ENCODE measurements at places on chromosomes 5 and 9.

- no peak for DNase-seq
Measured at GRCh38 chr9:95874989-95875304, 544 bp upstream of the ERCC6L2 start.

- DNase-seq: no peak
Measured at GRCh38 chr5:141223112-141223783, at the start of gene PCDHB14. TSS of gene PCDHB14 (plus strand) at chr5:141223343. CDS start at chr5:141223506, 163 bp downstream.

DNA sequence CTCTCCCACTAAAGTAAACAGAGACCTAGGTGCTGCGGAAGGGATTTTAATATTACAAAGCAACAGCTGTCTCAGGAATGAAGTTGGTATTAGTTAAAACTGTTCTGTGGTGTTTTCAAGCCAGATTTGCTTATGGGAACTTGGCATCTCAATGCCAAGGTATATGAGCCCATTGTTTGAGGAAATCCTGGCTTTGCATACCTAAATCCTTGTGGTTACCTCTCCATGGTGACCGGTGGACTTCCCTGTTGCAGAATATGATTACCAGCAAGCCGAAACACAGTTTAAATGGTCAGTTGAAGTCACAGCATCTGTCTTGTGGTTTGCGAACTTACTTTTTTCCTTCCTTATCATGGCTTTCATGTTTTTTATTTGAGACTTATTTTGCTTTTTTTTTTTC lies 62.3 kb upstream of the TXNDC8 start:
- DNase-seq: no peak

DNA sequence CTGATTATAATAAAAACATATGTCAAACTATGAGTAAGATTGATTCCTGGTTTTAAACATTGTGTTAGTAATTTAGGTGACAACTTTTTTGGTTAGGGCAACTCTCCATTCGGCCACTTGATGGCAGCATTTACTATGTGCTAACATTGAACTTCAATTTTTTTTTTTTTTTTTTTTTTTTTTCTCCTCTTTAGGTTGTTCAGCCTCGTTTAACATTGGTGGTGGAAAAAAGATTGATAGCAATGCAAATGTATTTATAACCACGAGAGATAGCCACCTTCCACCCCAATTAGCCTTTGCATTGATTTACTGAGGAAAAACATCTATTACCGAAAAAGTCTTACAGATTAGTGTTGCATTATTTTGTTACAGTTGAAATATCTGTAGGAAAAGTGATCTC lies 159.1 kb downstream of the CSNK1G3 start:
- DNase-seq: peak; percentile 21

- DNase-seq: no peak
Measured at GRCh38 chr5:138230261-138230660, 17.1 kb upstream of the CDC23 start.

DNA sequence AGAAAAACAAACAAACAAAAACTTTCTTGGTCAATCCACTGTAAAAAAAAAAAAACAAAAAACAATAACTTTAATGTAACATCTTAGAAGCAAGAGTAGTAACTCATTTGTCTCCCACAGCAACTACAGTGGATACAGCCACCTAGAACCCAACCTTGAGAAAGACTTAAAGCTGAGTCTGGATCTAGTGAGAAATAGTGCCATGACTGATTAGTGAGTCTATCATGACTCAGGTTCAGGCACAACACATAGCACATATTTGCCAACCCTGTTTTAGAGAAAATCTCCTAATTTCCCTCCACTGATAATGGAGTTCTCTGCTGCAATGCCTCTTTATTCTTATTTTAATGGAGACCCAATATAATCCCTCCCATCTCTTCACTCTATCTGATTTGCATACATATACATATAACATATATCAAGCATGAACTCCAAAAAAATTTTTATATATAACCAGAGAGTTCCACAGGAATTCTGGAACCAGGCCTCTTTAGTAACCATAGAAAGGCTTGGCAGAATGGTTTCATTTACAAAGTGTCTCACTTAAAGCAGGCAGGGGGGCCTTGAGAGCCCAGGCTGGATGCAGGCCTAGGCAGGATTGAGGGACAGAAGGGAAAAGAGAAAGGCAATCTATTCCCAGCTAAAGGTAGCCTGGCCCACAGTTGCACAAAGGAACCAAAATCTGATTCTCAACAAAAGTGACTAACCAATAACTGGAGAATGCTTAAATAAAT lies 11.9 kb upstream of the NR4A3 start:
- DNase-seq: no peak

GRCh38 chr5:124110942-124111341 lies 599.0 kb downstream of the CSNK1G3 start:
- no peak for DNase-seq

DNA sequence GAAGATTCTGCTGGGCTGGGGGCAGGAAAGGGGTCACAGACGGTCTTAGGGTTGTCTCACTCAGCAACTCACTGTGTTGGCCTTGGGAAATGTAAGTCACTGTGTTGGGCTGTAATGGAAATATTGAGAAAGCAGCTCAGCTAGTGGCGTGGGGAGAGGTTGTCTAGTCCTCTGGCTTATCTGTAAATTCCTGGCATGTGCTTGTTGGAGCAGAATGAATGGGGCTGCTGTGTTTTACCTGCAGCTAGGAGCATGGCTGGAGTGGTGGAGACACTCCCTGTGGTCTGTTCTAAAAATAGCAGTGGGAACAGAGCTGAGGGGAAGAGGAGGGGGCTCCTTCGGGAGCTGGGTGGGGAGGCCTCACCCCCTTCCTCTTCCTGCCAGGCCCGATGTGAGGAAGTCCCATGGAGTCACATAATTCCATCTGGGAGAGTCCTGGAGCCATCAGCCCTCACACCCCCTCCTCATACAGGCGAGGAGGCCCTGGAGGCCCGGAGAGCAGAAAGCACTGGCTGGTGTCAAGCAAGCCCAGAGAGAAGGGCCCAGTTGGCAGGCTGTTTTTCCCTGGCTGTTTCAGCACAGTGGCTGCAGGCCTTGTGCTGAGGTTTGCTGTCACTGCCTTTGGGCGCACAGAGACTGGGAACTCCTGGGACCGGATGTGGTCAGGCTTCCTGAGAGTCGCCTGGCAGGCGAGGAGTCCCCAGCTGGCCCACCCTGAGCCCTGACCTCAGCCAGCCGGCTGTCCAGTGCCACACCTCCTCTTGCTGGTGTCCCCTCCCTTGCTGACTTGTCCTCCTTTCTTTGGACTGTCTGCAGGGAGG lies 84.9 kb downstream of the RGS3 start:
- DNase-seq: no peak

DNA sequence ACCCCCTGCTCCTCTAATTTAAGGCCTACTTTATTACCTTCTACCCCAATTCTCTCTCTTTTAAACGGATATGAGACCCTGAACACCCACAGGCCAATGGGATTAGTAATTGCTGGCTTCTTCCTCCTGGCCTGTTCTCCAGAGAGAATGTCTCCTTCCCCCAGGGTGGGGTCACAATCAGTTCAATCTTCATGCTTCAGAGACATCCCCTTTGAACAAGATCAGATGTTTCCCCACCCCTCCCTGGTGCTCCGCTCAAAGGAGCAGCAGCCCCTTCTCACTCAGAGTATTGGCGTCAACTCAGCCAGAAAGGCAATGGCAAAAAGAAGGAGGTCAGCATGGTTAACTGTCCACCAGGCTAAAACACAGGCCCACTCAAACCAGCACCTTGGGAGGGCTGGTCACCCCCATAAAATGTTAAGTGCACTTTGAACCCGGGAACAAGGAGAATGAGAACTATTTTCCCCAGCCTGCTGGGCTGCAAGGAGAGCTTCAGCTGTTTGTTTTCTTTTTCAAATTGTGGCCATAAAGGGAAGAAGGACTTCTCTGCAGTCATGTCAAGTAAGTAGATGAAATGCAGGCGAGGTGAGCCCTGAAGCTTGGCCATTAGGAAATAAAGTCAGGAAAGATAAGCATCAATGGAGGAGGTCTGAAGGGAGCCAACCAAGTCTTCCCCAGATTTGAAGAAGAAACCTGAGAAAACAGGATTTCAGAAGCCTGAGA lies 20.1 kb downstream of the LHFPL2 start:
- DNase-seq: no peak

GRCh38 chr5:32326216-32326772 lies 13.6 kb upstream of the MTMR12 start:
- no peak for DNase-seq

- DNase-seq: no peak
Measured at GRCh38 chr9:9054354-9054992, 1254.9 kb upstream of the DMAC1 start.

GRCh38 chr5:135208903-135209721 lies 175.1 kb upstream of the PITX1 start:
- no peak for DNase-seq

- DNase-seq: peak; percentile 11
Measured at GRCh38 chr9:38423973-38424843, at the start of gene IGFBPL1. TSS of gene IGFBPL1 (minus strand) at chr9:38424454. CDS start at chr9:38424424, 30 bp downstream.

DNA sequence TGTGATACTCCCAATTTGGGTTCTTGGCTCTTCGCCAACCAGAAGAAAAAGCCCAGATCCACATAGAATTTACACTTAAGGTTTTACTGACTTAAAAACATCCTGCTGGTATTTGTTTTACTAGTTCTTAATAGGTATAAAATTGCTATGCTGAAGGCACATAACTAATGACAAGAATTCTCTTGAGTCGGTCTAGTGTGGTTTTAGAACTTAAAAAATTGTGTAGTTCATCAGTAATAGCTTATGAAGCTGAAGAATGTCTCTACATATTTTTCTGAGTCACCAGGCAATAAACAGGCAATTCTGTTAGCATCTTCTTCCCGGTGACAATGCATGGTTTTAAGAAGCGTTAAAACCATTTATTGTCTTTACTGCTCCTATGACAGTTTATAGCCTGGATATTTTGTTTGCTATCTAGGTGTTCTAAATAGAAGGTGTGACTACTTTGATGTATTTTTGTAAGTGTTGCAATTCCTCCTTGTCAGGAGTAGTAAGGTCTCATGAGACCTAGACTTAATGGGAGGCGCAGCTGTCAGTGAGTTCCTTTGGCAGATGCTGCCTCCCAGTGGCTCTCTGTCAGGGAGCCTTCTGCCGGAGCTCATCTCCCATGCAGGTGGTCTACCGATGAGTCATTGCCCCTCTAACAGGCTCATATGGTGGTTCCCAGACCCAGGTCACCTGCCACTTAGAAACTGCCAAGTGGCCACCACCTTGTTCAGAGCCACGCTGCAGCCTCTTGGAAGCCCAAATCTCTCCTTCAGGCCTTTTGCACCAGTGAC lies 173.8 kb downstream of the MAST4 start:
- DNase-seq: no peak

GRCh38 chr5:179986328-179986727 lies 78.6 kb upstream of the TBC1D9B start:
- DNase-seq: no peak

DNA sequence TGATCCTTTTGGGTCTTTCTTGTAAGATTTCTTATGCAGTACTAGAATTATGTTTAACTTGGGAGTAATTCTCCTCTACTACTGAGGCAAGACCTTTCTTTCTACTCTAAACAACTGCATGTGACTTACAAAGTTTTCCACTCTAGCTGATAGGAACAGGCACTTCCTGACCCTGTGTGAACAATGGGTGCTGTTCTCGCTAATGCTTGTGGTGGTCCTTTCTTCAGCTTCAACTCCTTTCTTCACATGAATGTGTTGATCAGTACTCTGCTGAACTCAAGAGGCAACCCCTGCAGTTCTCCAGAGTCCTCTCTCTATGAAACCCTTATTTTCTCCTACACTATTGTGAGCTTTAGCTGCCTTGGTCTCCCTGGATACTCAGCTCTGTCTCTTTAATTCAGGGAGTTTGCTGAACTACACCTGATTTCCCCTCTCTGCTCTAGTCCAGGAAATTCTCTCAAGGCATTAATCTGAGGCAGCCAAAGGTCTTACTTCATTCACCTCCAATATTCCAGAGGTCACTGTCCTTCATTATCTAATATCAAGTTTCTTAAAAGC lies 484.6 kb upstream of the PIK3R1 start:
- no peak for DNase-seq

DNA sequence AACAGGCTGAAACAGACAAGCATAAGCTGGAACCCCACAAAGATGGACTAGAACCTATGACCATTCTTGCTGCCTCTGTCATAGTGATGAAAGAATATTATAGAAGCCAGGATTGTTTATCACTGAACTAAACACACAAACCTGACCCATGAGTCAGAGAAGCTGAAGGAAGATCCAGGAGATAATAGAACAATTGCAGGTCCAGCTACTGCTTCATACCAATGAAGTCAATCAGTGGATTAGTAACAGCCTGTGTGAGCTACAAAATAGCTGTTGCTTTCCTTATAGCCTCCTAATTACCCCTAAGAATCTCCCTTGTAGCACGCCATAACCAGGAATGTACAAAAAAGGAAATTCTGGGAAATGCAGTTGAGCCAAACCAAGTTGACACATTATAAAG lies 459.9 kb upstream of the ZNF462 start:
- DNase-seq: no peak

- DNase-seq: no peak
Measured at GRCh38 chr9:114482593-114482992, 22.7 kb downstream of the WHRN start.

DNA sequence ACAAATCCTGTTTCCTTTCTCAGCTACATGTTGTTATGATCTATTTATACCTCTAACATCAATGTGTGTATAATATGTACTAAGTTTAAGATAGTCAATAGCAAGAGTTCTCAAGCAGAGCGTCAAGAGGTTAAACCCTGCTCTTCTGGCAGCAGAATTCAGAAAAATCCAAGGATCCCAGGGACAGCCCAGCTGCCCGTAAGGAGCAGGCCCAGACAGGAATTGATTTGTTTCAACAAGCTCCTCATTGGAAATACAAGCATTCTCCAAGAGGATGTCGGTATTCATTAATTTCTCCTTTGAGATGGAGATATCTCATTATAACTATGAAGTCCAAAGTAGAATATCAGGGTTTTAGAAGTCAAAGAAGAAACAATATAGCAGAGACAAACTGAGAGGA lies 14.9 kb downstream of the EFNA5 start:
- DNase-seq: no peak

DNA sequence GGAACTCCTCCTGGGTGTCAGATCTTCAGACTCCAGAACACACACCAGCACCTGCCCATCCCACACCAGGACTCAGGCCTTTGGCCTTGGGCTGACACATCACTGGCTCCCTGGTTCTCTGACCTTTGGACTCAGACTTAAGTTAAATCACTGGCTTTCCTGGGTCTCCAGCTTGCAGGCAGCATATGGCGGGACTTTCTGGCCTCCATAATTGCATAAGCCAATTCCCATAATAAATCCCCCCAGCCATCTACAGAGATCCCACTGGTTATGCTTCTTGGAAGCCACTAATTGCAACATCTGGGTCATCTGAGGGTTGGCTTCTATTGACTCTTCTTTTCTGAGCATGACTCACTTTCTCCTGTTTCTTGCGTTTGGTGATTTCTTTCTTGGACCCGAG lies 80.3 kb upstream of the SARDH start:
- no peak for DNase-seq

GRCh38 chr5:167843881-167844572 lies 447.4 kb upstream of the WWC1 start:
- DNase-seq: no peak

GRCh38 chr5:135535820-135536801 lies at the start of gene NEUROG1:
TSS of gene NEUROG1 (minus strand) at chr5:135535964. CDS start at chr5:135535690, 274 bp downstream.
- DNase-seq: no peak

DNA sequence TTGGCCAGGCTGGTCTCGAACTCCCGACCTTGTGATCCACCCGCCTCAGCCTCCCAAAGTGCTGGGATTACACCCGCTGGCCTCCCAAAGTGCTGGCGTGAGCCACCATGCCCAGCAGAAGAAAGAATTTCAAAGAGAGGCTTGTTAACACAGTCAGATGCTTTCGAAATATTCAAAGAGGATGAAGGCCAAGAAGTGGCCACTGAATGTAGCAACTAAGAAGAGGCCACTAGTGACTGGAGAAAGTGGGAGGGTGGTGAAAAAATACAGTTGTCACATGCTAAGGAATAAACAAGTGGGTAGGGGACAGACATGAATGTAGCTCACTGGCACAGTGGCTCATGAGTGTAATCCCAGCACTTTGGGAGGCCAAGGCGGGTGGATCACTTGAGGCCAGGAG lies 13.0 kb upstream of the TPM2 start:
- no peak for DNase-seq

Measured in amygdala (tissue), 56 donors.